ENCODE measurements at places on chromosomes 16 and 17.
A peak's percentile ranks its signal among the peaks of the same experiment; 100 is the strongest.

GRCh38 chr17:41519501-41520224, 973 bp upstream of the KRT15 start:
- no peak for DNase-seq

- peak; percentile 23 for DNase-seq
Measured at GRCh38 chr16:84308120-84308519, 13.4 kb downstream of the WFDC1 start.

DNA sequence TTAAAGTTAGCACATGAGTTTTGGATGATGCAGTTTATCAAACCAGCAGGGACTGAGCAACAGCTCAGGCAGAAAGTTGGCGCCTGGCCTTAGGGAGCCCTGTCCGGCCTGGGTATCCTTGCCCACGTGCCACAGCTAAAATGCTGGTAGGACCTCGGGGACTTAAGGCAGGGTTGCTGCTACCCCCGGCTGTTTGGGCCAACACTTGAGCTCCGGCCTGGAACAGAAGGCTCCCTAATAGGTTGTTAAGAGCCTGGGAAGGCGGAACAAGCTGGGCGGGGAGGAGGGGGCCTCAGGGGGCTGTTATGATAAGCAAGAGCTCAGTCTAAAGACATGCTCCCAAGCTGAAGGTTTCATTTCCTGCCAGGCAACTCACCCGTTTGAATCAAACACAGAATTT, 39.7 kb downstream of the CUEDC1 start:
- no peak for DNase-seq

GRCh38 chr17:50593321-50593720, 32.8 kb downstream of the CACNA1G start:
- DNase-seq = no peak

DNA sequence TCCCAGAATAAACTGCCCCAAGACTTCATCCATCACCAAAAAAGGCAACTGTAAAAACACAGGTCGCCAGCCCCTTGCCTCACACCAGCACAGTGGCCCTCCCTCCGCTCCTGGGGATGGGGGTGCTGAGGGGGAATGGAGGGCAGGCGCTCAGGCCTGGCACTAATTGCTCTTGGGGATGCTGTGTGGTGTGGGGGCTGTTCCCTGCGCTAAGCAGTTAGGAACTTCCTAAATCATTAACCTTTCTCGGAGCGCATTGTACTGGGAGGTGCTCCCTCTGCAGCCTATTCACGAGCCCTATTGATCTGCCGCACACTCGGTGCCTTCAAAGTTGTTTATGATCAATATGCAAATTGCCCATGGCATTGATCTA, 199.9 kb downstream of the ZFHX3 start:
- no peak for DNase-seq

GRCh38 chr17:11582217-11582616, 16.1 kb upstream of the DNAH9 start:
- DNase-seq = no peak

DNA sequence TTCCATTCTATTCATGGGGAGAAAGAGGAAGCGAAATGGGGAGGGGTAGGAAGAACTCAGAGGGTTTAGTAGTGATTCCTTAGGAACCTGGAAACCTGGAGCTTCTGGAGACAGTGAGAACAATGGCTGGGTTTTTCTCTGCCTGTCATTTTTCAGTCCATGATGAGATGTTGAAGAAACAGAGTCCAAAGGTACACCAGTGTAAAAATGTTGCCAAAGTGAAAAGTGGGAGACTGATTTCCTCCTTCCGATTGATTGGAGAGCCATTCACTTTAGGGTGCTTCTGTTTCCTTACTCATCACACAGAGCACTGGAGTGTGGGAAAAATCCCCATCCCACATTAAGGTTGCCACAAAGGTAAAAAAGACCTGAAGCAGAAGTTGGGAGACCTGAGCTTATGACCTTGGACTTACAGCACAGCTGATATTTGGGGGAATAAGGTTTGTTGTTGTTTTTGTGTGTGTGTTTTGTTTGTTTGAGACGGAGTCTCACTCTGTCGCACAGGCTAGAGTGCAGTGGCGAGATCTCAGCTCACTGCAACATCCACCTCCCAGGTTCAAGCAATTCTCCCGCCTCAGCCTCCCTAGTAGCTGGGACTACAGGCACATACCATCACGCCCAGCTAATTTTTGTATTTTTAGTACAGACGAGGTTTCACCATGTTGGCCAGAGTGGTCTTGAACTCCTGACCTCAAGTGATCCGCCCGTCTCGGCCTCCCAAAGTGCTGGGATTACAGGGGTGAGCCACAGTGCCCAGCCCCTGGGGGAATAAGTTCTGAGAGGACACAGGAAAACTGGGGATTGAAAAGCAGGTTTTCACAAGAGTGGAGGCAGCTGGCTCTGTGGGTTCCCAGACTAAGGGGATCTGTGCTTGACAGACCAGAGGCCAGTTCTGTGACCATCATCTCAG, 1.4 kb upstream of the DHX8 start:
- no peak for DNase-seq

DNA sequence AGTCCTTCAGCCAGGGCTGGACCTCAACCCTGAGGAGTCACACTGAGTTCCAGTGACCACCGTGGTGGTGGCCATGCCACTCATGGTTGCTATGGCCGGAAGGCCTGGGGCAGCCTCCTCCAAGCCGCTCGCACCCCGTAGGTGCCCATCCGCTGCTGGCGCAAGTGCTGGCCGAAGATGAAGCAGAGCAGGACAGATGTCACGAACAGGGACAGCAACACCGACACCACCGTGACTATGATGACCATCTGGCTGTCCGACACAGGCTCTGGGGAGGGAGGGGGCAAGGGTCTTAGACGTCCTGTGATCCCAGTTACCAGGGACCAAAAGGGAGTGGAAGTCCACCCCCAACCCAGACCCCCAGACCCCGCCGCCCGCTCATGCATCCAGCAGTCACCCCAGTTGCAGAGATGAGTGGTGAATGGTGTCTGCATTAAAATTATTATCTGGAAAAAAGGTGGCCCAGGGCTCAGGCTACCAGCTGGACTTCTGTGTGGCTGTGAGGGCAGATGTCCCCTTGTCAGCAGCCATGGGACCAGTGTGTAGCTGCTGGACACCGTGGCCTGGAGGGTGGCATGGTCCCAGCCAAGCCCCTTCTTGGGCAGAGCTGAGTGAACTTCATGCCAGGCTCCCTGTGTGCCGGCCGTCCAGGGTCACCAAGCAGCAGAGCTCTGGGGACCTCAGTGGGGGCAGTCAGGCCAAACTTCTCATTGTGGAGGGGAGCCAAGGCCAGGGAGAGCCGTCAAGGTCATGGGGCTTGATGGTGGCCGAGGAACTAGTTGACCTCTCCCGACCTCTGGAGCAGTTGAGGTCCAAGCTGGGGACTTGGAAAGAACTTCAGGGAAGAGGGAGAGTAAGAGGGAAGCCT, 4.7 kb downstream of the PRR29 start:
- DNase-seq = no peak

DNA sequence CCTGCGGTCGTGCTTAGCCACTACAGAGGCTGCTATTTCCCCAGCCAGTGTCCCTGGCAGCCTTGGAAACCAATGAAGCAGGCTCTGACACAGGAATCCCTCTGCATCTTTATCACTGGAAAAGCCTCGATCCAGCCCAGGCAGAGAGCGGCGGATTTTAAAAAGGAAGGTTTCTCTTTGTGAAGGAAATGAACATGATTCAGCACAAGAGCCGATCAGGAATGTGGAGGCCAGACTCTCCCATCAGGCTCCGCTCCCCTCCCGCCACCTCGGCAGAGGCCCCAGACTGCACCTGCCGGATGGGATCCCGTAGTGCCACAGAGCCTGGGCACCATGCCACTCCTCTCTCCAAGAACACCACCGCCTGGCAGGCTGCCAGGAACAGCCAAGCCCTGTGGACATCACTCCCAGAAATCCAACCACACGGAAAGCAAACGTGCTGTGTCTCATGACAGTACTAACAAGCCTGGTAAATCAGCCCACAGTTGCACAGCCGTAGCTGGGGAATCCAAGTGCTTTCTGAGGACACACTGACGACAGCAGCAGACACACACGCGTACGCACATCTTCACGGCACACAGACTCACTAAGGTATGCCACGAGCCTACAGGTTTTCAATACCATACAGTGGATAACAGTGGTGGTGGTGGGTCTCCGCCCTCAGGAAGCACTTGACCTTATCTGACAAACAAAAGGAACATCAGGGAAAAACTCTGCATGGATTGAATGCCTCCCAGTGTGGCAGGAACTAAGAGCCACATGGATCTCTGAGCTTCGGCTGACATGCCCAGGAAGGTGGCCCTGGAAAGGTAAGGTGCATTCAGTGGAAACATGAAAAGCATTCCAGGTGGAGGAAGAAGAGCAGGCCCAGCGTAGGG, 5.4 kb downstream of the LRRC75A start:
- no peak for DNase-seq

GRCh38 chr17:79202480-79202879, 127.9 kb downstream of the ENGASE start:
- no peak for DNase-seq

- no peak for DNase-seq
Measured at GRCh38 chr16:49631187-49632041, 224.5 kb downstream of the ZNF423 start.

- DNase-seq = no peak
Measured at GRCh38 chr17:68704871-68705713, 103.9 kb upstream of the FAM20A start.

DNA sequence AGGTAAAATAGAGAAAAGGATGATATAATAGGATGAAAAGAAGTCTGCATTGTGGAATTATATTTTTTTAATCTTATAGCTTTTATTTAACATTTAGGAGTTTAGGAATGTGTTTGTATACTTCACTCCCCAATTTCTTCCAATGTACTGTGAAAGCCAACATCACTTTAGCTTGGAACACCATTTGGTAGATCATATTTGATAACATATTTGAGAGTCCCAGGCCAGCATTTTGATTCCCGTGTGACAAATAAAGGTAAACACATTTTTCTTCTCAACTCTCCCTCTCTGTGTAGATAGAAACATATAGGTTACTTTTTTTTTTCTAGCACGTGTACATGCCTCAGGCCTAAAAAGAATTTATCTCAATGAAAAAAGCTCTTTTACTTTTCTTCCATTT, 1551.3 kb downstream of the CDH8 start:
- DNase-seq = no peak

DNA sequence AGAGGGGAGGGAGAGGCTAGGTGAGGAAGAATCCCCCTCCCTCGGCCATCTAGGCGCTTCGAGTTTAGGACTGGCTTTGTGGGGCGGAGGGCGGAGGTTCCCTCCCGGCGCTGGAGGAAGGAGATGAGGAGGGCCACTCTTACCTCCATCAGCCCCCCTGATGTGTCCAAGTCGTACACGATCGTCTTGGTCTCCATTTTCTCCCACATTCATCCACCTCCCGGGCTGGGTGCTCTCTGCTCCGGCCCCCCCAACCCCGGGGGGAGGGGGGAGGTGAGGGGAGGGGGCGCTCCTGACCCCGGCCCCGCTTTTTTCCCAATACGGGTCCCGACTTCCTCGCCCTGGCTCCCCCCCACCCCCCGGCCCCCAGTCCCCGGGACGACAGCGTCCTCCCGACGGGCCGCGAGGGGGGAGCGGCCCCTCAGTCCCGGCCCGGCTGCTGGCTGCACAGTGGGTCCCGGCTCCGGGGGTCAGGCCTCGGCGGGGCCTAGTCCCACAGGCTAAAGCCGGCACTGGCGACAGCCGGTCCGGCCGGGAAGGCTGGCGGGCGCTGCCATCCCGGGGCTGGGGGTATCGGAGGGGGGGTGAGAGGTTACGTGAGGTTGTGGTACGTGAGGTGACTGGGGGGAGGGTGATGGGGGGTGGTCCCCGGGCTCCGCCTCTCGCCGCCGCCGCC, 428 bp downstream of the PHF12 start:
- DNase-seq = no peak

GRCh38 chr17:6753006-6753445, 2.8 kb upstream of the XAF1 start:
- DNase-seq = peak; percentile 43

Data from activated naive CD4-positive, alpha-beta T cell treated with anti-CD3 and anti-CD28 coated beads for 36 hours (primary cell).